Activated T-cell treated with anti-CD3 and anti-CD28 coated beads, Interleukin-2, amount 50 U/mL, for 48 hours (primary cell): ENCODE measurements at places on chromosomes 7 and 10.

GRCh38 chr10:78648256-78648860 lies 420.4 kb upstream of the ZMIZ1 start:
- no peak for DNase-seq

GRCh38 chr7:128740996-128741395 lies 1.8 kb downstream of the CALU start:
- DNase-seq: no peak

- DNase-seq: no peak
Measured at GRCh38 chr10:45422207-45422865, 48.3 kb downstream of the ALOX5 start.

GRCh38 chr10:69413221-69413865 lies 3.4 kb downstream of the TACR2 start:
- DNase-seq: peak; percentile 51

DNA sequence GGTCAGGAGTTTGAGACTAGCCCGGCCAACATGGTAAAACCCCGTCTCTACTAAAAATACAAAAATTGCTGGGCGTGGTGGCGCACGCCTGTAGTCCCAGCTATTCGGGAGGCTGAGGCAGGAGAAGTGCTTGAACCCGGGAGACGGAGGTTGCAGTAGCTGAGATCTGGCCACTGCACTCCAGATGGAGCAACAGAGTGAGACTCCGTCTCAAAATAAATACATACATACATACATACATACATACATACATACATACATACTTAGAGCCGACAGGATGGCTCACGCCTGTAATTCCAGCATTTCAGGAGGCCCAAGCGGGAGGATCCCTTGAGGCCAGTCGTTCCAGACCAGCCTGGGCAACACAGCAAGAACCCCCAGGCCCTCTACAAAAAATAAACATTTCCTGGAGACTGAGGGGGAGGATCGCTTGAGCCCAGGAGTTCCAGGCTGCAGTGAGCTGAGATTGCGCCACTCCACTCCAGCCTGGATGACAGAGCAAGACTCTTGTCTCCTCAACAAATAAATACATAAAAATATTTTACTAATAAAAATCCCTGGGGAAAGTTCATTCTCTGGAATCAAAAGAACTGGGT lies 90.9 kb upstream of the TNRC18 start:
- DNase-seq: no peak

- no peak for DNase-seq
Measured at GRCh38 chr7:20316706-20317105, 14.0 kb upstream of the ITGB8 start.

DNA sequence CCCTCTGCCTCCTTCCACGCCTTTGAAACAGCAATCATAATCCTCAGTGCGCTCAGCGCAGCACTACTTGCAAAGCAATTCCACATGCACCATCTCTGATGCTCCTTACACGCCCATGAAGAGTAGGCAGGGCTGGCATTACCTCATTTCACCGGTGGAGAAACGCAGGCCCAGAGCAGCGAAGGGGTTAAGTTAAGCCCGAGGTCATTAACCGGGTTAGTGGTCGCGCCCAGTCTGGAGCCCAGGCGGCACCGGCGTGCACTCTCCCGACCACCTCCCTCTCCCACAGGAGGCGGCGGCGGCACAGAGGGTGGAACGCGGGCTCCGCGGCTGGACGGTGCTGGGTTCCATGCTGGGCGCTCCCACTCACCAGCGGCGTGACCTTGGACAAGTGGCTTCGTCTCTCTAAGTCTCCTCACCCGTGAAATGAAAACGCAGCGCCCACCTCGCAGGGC lies 515 bp downstream of the FASTK start:
- no peak for DNase-seq

- no peak for DNase-seq
Measured at GRCh38 chr10:119303886-119304285, 96.5 kb downstream of the GRK5 start.

- no peak for DNase-seq
Measured at GRCh38 chr7:5222841-5223411, 32.9 kb downstream of the WIPI2 start.

DNA sequence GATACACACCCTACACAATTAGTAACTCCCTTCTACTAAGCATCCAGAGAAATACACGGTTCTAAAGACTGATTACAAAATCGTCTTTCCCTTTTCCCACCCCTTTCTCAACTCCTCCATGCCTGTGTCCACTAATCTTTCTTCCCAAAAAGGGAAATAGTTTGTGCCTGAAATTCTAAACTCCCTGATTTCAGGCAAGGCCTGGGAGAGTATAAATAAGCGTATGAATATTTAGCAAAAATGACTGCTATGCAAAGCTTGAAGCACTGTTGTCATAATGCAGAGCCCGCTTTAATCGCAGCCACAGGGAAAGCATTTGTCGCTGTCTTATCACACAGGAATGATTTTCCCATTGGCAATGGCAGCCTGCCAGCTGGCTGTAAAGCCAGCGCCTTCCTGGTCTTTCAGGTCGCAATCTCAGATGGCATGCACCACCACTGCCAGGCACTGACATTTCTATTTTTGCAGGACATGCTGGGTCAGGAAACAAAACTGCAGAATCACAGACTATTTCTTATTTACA lies 142.9 kb upstream of the PCGF5 start:
- DNase-seq: no peak

DNA sequence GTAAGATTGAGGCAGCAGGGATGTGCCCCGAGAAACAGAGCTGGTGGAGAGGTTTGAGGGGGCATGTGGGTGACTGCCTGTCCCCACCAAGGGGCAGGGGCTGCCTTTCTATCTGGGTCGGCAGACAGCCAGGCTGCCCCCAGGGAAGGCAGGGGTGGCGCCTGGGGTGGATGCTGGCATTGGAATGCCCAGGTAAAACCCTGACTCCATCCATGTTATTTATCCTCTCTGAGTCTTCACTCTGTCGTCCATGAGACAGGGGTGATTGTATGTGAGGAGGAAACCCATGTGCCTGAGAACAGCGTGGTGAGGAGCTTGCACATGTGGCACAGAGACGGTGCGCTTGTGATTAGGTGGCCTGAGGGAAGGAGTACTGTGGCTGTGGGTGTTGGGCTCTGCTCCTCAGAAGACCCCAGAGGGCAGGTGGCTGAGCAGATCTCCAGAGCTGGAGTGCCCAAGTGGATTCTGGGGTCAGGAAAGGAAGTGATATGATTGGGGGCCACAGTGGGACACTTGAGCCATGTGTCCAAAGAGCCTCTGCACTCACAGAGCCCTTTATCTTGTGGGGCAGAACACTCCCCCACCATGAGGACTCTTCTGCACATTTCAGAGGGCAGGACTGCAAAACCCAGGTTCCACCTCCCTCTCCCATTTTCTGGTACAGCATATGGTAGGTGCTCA lies 100.4 kb upstream of the RET start:
- DNase-seq: no peak

DNA sequence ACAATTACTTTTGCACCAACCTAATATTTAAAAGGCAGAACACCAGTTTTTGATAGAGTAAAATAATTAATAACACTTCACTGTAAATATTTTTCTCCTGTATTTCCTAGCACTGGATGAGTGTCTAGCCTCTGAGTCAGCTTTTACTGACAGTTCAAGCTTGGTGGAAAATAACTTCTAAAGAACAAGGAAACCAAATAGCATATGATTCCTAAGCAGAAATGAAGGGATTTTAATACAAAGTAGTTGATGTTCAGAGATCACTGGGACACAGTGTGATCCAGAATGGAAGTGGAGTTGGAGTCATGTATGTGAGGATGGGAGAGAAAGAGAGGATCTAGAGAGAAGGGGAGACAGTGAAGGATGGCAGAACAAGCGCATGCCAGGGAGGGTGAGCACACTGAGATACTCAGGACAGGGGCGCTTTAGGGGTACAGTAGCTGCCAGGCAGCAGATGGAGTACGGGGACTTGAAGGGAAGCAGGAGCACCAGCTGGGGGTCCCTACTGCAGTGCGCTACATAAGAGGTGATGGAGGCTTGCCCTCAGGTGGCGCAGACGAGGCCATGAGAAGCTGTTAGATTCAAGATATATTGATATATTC lies 117.9 kb upstream of the KLF6 start:
- DNase-seq: no peak

DNA sequence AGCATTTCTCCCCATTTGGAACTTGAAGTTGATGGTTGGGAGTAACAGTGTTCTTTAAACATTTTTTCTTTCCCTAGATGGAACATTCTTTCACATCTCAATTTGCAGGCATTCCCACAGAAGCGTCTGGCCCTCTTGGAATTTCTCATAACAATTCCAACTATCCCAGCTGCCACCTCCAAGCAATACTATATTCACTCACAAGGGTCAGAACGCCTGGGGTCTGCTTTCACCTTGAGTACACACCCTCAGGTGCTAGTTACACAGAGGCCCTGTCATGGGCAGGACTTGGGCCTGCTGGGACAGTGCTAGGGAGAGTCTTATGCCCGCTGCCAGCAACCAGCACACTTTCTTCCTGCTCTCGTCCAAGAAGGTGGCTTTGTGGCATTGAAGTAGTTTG lies 136.5 kb downstream of the JCAD start:
- no peak for DNase-seq

- DNase-seq: no peak
Measured at GRCh38 chr10:104255311-104255981, 754 bp downstream of the GSTO1 start.

- no peak for DNase-seq
Measured at GRCh38 chr10:64546073-64546472, 1024.9 kb downstream of the REEP3 start.

- no peak for DNase-seq
Measured at GRCh38 chr10:34081948-34082347, 733.1 kb downstream of the PARD3 start.

- no peak for DNase-seq
Measured at GRCh38 chr7:137985897-137986251, 16.0 kb downstream of the CREB3L2 start.

DNA sequence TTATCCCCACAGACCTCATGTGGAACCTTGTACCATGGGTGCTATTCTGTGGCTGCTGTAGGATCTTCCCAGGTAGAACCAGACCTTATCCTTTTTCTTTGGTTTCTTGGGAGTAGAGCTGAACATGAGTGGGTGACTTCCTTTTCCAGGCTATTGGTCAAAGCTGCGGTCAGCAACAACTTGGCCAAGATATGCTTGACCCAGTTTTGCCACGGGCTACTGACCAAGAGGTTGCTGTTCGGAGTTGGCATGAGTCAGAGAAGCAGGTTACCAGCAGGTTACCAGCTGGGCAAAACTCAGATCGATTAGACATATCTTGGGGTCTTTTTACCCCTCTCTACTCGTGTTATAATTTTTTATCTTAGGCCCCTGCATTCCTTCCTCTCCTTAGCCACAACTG lies 36.7 kb upstream of the HDAC9 start:
- DNase-seq: no peak

GRCh38 chr10:107025676-107026075 lies 138.8 kb downstream of the SORCS1 start:
- DNase-seq: no peak

DNA sequence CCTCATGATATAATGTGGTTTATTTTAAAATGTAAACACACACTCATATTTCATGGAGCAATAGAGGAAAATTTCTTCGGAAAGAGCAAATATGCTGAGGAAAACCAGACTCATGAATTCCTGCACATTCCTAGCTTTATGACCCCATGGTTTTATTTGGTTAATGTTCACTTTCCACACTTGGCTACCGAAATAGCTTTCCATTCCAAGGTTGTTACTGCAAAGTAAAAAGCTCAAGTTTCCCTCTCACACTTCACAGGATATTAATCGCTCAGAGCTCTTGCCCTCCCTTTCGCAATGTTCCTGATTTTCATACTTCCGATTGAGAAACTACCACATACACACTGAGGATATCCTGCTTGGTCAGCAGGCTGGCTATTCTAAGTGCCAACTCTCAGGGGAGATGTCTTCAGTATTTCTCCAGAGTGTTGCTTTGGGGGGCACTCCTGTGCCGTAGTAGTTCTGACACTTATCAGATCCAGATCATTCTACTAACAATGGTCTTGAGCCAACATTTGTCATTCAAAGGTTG lies 77.5 kb upstream of the STEAP1B start:
- no peak for DNase-seq

GRCh38 chr7:46630031-46630430 lies 709.0 kb upstream of the IGFBP3 start:
- DNase-seq: no peak

DNA sequence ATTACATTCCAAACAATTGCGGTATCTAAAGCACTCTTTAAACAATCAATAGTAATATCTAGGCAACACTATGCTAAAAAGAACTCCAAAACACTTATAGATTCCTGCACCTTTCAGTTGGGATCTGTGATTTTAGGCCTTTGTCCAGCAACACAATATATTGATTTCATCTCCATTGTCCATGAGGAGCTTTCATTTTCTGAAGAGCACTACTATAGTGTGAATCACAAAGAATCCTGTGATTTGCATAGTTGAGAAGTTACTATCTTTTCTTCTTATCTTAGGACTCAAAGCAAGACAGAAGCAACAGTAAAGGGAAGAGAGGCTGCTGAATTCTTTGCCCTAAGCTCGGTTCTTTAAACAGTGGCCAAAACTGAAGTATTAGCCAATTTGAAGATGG lies 846.8 kb downstream of the IPMK start:
- no peak for DNase-seq

GRCh38 chr7:85405016-85405902 lies 218.4 kb upstream of the SEMA3D start:
- no peak for DNase-seq

DNA sequence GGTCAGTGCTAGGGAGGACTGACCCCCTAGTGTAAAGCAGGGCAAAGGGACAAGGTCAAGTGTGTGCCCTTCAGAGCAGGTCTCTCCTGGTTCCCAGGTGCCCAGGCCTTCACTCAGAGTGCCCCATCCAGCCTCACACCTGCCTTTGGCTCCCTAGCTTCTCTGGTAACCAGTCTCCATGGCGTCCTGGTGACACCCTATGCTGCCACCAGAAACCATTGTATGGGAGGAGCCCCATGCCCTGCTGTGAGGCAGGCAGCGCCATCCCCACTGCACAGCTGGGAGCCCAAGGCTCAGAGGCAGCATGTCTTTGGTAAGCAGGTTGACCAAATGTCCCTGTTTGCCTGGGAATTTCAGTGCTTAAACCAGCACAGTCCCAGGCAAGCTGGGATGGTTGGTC lies 33.1 kb upstream of the HMX3 start:
- DNase-seq: no peak

DNA sequence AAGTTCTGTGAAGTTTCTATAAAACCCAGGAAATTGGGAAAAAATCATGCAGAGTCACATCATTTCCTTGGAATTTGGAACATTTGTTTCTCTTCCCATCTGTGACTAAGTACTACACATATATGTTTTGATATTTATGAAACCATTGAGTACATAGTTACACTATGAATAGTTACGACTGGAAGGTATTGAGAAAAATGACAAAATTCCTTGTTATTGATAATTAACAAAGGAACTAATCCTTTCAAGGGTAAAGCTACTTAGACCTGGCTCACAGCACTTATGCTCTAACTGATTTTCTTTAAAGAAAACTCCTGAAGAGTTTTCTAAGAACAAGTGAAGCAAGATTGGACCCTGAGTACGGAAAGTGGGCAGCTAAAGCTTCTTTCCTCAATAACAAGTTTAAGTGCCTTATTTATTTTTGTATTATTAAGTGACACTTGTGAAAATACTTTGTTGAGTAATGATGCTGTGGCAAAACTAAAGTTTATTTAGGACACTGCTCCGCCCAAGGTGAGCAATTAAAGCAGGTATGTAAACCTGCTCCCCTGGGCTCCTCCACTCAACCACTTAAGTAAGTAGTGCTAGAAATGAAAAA lies 12.0 kb upstream of the GLCCI1 start:
- DNase-seq: no peak
